ENCODE measurements at places on chromosomes 2 and 18.

- no peak for DNase-seq
Observed at GRCh38 chr2:233245406-233245805, 6.1 kb upstream of the ATG16L1 start.

DNA sequence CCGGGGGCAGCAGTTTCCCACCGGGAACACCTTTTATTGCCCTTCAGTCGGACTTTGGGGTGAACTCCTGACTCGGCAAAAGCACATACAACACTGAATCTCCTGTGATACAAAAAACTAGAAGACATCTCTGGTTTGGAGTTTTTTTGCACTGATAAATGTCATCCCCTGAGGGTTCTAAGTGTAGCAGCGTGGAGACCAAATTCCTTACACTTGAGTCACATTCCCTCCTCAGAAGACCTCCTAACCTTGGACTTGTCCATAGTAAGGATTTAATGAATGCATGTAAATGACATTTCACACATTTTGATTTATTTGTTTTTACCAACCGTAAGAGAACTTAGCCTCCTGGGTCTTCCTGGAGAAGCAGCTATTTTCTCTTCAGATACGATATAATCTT, 54.0 kb upstream of the GPR45 start:
- DNase-seq = no peak

GRCh38 chr2:98801286-98801685, 70.4 kb upstream of the MGAT4A start:
- DNase-seq = no peak

GRCh38 chr2:38065502-38066135, 10.3 kb downstream of the CYP1B1 start:
- DNase-seq = no peak

GRCh38 chr2:117273009-117273671, 541.4 kb upstream of the DDX18 start:
- no peak for DNase-seq

DNA sequence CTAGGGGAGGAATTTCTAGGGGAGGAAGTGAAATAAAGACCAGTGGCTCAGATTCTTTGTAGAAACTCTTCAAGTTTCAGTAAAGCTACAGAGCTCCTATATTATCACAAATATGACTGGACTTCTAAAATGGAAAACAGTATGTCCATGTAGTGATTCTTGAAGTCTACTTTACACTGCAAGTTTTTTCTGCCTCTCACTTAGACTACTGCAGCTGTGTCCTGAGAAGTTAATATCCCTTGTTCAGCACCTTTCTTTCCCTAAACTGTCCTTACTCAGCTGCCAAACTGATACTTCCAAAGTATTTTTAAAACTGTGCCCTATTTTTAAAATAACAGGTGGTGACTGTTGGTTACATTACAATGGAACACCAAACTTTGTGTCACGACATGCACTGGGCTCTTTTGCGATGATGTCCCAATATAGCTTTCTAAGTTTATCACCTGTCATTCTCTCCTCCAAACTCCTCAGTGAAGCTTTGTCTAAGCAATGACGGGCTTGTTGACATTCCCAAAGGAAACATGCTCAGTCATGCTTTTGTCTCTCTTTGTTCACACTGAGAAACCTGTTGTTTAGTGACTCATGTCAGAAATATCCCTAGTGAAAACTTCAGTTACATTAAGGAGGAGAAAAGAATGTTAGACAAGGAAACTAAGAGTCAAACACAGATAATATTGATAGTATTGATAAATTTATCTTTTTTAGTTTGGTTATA, 341.1 kb downstream of the ARL6IP6 start:
- no peak for DNase-seq

GRCh38 chr2:149488706-149489440, 98.7 kb downstream of the MMADHC start:
- no peak for DNase-seq

DNA sequence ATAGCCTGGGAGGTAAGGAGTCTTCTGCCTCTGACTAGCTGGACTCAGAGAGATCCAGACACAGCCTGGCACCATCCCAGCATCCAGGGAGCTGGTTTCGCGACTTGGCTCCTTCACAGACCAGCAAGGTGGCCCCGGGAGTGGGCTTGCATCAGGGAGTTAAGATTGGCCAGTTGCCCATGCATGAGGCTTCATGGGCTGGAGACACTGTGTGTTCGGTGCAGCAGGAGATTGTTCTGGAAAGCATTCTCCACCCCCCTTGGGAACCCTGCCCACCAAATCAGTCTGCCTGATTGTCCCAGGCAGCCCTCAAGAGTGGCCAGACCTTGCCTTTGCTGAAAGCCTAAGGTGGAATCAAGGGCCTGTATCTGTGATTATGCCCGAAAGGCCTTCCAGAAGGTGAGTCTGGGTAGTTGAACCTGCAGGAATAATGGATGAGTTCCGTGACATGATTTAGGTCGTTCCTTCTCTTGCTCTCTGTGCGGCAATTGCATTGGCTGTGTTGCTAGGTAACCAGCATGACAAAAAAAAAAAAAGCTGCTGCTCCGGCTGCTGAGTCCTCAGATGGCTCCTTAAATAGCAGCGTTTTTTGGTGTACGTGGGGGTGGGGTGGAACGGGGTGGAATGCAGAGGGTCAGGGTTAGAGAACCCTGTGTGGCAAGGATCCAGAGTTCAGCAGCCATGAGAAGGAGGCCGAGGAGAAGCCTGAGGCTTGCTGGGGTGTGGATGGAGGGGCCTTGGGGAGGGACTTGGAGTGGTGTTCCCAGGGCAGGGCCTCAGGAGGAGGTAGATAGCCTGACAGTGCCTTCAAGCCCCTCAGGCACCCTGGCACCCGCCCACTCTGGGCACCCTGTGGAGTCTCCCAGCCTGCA, 93.0 kb upstream of the MCFD2 start:
- DNase-seq = no peak

DNA sequence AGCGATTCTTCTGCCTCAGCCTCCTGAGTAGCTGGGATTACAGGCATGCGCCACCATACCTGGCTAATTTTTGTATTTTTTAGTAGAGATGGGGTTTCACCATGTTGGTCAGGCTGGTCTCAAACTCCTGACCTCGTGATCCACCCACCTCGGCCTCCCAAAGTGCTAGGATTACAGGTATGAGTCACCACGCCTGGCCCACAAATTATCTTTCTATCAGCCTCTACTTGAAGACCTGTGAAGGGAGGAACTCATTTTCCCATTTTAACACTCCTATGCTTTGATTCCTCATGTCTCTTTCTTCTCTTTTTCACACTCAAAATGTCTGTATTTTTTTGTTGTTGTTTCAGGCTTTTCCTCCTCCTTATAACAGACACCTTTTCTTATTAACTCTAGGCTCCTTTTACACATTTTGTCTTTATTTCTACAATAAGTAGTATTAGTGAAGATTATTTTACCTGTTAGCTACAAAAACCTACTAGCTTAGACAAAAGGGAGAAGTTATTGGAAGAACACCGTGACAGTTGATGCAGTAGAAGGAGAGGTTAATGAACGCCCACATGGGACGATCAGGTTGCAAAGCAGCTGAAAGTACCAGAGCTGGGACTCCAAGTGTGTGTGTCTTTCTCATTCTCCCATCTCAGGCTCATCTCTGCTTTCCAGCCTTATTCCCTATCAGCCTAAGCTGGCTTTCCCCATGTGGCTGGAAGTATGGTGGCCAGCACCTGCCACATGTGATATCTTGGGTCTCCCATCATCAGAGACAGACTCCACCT, 97.6 kb upstream of the AGAP1 start:
- DNase-seq = no peak

GRCh38 chr18:55401638-55402191, 186.3 kb downstream of the TCF4 start:
- DNase-seq = no peak

DNA sequence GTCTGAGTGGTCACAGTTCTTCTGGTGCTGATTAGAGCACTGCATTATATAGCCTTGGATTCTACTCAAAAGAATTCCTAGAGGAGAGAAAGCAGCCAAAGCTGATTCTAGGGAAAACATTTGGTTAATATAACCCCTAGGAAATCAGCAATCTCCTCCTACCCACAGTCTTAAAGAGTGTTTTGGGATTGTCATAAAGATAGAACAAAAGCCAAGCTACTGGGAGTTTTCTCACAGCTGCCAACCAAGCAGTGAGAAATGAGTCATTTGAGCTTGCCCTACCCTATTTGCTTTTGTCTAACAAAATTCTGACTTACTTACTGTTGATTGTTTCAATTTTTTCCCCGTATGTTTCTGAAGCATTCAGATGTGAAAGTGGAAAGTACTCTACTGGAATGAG, 469.3 kb downstream of the PLCL1 start:
- no peak for DNase-seq
